Activated CD8-positive, alpha-beta memory T cell treated with anti-CD3 and anti-CD28 coated beads for 1 hour (primary cell): ENCODE measurements at places on chromosomes 2 and 18.
A peak's percentile ranks its signal among the peaks of the same experiment; 100 is the strongest.

GRCh38 chr2:242056785-242057184 lies 187.3 kb downstream of the RTP5 start:
- no peak for DNase-seq

DNA sequence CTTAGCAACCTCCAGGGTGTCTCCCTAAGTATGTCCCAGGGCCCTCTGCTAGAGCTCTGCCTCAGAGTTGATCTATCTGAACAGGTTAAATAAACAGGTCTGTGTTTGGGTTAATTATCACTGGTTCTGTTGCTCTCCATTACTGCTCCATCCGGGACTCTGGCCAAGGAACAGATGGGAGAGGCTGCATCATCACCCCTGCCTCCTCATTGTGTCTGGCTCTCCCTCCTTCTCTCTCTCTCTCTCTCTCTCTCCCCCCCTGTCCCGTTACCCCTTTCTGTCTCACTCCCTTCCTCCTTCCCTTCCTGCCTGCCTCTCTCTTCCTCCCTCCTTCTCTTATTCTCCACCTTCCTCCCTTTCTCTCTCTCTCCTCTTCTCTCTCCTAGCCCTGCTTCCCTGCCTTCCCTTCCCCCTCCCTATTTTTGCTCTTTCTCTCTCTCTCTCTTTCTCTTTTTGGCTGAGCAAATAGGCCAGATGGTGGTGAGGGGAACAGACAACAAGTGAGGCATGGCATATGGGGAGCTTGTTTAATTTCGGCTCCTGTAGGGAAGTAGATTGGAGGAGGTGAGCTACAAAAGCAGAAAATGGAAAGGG lies 62.1 kb downstream of the SETBP1 start:
- DNase-seq: no peak

- DNase-seq: no peak
Observed at GRCh38 chr18:74456349-74457042, 612 bp downstream of the DIPK1C start.

DNA sequence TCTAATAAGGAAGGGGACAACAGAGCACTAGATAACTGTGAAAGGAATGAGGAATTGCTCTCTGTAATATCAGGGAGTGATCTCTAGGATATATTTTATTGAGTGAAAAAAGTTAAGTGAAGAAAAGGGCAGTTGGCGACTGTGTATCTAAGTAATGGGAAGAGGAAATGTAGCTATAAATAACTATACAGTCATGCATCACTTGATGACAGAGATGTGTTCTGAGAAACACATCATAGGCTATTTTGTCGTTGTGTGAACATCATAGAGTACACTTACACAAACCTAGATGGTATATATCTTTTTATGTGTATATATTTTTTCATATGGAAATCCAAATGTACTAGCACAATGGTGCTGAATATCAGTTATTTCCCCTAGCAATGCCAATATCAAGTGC lies 329.3 kb downstream of the TXNL1 start:
- DNase-seq: no peak

DNA sequence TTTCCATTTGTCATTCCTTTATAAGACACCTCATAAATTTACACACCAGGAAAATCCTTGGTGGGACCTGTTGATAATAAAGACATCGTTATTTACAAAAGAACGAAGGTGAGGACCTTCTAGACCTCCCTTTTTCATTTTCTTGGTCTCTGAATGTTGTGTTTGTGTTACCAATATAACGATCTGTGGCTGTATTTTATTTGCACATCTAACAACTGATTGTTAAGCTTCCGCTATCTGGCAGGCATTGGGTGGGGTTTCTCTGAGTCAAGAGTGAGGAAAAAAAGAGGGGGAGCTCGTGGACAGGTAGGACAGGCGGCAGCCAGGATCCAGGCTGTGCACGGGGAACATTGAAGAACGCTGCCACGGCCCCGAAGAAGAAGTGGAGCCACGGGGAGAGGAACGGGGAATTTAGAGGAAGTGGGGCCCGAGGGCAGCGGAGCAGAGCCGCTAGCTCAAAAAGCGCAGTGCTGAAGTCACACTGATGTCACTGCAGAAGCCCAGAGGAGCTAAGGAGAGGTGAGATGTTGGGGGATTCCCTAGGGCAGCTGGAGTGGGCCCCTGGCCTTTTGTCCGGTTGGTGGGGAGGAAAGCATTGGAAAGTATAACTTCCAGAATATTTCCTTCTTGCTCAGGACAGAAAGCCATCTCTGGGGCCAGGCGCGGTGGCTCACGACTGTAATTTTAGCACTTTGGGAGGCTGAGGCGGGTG lies 20.9 kb upstream of the DNMT3A start:
- DNase-seq: peak; percentile 15

DNA sequence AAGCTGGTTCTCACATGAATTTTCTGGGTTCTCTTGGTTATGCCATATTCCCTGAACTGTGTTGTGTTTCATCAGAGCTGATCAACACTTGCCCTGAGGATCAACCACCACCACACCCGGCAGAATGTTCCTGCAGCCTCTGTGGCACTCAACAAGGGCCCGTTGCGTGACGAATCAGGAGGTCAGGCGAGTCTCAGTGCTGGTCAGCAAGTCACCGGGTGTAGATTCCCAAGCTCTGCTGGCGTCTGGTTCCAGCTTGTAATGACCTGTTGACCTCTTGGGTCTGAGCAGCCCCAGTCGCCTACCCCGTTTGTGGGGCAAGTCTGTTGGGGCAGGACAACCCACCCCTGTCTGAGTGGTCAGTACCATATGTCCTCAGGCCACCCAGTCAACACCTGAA lies 46.0 kb downstream of the ADCY3 start:
- DNase-seq: no peak

DNA sequence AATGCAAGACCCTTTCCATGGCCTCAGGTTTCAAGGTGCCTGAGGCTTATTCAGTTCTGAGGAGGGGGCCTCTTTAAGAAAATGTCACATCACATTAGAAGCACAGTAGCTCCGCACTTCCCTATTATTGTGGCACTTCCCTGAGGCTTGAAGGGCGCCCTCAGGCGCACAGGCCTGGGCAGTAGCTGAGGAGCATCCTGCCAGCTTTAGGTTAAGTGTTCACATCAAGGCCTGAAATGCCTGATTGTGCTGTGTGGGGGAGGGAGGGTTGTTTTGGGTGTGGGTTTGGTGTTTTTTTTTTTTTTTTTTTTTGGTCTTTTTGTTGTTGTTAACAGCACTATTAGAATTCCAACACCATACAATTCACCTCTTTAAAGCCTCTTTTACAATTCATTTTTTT lies 107.9 kb downstream of the CABLES1 start:
- no peak for DNase-seq

DNA sequence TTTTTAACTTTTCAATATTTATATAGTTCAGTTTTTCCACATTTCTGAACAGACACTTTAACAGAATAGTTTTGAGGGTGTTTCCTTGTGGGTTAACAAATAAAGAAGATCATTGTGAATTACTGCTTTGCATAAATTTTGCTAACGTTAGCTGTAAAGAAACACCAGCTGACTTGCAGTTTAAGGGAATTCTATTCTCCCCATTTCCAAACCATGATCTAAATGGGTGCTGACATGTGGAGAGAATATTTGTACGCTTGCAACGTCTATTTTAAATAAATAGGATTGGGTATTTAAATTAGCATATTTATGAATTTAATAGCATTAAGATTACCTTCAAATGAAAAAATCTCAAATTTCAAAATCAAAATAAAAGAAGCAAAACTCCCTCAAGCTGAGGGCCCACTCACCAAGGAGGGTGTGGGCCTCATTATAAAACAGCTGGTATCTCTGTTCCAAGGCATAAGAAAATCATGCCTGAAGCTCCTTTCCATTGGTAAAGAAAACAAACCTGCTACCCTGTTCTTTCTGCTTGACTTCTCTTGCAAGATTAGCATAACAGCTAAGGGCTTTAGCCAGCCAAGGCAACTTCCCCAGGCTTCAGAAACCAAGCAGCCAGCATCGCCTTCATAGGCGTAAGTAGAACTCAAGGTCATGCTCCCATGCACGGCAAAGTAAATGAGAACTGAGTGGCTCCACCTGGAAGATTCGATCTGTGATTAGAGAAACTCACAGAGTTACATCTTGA lies 3.2 kb downstream of the MRO start:
- DNase-seq: no peak

GRCh38 chr2:217784996-217785543 lies 217.7 kb downstream of the TNS1 start:
- no peak for DNase-seq

GRCh38 chr2:200243441-200243840 lies 63.1 kb upstream of the SPATS2L start:
- DNase-seq: no peak

DNA sequence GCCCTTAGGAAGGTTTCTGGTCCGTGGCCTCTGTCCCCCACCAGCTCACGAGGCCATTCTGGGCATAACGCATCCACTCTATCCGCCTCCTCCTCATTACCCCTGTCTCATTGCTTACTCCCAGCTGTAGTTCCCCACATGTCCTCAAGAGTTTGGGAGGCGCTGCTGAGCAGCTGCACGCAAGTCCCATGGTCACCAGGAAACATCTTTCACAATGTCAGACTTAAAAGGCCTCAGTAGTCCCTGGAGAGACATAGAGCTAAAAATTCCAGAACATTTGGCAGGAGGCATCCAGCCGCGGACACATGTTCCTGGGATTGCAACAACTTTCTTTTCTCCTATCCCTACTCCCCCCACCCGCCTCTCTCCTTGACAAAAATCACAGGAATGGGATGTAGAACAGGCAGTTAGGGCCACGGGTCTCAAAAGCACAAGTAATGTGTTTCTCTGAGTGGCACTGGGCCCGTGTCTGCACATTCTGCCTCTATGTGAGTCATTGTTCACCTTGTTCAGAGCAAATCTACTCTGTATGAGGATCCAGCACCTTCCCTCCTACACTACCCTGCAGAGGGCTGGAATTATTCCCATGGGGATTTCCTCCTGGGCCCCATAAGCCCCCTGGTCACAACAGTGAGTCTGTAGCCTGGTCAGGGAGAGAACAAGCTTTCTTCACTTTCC lies 8.1 kb downstream of the LBH start:
- no peak for DNase-seq

GRCh38 chr18:79507546-79508480 lies 112.1 kb downstream of the NFATC1 start:
- DNase-seq: no peak

DNA sequence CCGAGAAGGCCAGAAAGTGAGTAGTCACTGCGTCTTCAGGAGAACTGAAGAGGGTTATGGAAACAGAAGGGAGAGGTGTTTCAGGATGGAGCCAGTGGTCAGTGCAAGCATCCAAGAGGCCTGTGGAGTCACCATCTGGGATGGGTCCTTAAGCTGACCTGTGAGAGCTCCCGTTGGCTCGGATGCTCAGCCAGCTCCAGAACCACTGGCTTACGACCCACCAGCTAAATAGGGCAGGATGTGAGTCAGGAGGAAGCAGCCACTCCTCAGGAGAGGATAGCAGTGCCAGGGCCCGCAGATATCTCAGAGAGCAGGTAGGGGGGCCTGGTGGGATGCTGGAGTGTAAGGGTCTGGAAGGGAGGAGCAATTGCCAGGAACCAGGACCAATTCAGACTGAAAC lies 63.1 kb upstream of the B3GNT7 start:
- no peak for DNase-seq

DNA sequence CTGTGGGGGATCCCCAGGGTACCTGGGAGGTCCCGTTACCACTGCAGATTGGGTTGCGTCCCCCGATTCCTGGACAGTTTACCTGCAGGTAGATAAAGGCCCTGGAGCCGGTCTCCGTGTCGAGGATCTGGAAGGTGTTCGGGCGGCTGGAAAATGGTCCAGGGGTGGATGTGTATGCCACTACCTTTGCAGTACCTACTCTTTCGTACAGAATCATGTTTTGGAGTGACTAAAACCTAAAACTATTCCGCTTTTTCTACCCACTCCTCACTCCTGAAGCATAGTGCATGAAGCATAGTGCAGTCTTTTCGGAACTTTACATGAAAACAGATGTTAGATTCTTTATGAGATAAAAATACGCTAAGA lies 418 bp downstream of the WDR75 start:
- DNase-seq: no peak

DNA sequence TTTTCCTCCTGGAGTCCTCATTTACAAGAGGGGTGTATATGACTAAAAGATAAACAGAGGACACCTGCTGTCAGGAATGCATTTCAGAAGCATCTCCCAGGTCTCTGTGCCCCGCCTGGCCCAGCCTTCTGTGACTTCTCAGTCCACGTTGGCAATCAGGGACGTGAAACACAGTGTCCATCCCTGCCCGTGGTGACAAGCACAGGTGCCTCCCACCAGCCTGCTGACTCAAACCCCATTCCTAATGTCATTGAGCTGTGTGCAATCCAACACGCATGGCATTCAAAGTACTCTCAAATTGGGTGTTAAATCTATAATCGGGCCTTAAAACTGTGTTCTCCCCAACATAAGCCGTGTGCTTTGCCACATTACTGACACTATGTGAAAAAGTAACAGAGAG lies 343.2 kb downstream of the EIPR1 start:
- DNase-seq: no peak

GRCh38 chr2:39875182-39875913 lies 96.3 kb upstream of the THUMPD2 start:
- DNase-seq: no peak

GRCh38 chr2:189880832-189881492 lies 96.7 kb downstream of the PMS1 start:
- DNase-seq: no peak

DNA sequence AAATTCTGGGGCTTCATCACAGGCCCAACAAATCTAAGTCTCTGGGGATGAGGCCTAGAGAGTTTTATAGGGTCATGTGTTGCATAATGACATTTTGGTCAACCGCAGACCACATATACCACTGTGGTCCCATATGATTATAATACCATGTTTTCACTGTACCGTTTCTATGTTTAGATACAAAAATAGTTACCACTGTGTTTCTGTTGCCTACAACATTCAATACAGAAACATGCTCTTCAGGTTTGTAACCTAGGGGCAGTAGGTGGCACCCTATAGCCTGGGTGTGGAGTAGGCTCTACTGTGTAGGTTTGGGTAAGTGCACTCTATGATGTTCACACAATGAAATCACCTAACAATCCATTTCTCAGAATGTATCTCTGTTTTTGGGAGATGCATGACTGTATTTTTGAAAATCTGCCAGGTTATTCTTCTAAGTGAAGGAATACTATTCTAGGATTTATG lies 485.2 kb downstream of the PTPRM start:
- DNase-seq: no peak
